ENCODE measurements at places on chromosomes 7 and 10.

DNA sequence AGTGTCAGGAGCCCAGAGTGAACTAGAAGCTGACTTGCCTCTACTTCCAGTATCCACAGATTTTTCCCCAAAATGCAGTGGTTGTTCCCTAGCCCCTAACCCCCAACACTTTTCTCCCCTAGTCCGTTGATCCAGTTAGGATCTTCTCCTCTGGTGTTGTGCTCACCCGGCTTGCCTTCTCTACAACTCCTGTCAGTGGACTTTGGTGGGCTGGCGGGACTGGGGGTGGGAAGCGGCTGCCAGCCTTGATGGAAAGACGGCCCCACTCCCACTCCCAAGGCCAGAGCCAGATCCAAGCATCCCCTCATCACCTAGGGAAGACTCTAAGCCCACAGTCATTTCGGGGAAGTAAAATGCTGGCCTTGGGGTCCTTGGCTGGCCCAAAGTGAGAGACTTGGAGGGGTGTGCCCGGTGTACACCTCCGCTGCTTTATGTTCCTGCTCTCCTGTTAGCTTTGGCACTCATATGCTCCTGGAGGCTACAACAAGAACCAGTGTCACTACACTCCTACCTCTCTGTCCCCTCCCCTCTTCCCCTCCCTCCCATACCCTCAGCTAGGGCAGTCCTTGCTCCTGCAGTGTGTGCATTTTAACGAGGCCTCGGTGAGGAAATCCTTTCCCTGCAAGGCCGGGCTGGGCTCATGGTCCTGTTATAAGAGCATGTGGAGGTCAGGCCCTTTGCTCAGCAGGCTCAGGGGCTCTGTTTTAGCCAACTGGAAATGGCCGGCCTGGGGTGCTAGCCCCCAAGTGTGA lies 930 bp upstream of the HOXA10 start:
- no peaks in the 10 kb centered on the region for H3K36me3 ChIP-seq
- DNase-seq: peak; percentile 76
- peak overlapping the region; percentile 96 for H3K27ac ChIP-seq
- peaks cover 4% of the 10 kb centered on the region for H3K4me1 ChIP-seq
- H3K4me3 ChIP-seq: peak overlapping the region; percentile 68

DNA sequence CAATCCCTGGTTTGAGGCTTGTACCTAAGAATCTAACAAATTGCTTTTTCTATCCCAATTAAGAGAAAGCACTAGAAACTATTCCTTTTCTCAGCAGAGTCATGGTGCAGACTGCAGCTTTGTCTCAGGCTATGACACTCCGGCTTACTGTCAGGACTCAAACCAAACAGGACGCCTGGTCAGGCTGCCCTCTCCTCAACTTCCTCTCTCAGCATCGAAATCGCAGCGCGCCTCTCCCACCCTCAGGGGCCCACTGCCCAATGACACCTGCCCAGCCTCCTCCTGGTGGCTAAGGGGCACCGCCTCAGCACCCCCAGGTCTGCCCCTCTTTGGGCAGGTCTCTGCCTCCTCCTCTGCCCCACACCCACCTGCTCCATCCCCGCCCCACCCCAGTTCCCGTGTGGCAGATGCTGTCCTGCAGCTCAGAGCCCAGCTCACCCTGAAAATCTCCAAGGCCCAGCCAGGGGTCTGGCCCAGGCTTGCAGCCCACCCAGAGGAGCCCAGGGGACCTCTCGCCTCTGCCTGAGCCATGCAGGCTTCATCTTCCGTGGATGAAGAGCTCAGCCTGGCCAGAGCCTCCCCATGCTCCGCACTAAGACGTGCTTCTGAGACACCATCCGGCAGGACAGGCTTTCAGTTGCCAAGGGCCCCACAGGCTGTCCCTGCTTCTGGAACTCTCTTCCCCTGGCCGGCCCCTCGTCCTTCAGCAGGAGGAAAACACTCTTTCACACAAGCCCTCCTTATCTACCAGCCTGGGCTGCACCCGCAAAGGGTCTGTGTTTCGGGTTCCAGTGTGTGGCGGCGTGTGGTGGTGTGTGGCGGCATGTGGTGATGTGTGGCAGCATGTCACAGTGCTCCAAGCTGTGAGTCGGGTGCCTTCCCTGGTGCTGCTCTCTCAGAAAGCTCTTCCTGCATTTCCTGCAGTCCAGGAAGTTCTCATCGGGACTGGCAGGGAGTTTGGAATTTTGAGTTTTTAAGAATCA lies 16.4 kb upstream of the PTPRN2 start:
- H3K27me3 ChIP-seq: no peaks in the 10 kb centered on the region
- no peaks in the 10 kb centered on the region for H3K4me1 ChIP-seq
- no peak overlapping the region for H3K4me3 ChIP-seq
- no peak overlapping the region for H3K27ac ChIP-seq
- no peak for DNase-seq
- H3K36me3 ChIP-seq: no peaks in the 10 kb centered on the region

- H3K4me3 ChIP-seq: no peak overlapping the region
- no peaks in the 10 kb centered on the region for H3K36me3 ChIP-seq
- no peaks in the 10 kb centered on the region for H3K4me1 ChIP-seq
- no peak overlapping the region for H3K27ac ChIP-seq
- DNase-seq: no peak
These were observed 33.0 kb upstream of the AGR3 start for GRCh38 chr7:16914771-16915170.

DNA sequence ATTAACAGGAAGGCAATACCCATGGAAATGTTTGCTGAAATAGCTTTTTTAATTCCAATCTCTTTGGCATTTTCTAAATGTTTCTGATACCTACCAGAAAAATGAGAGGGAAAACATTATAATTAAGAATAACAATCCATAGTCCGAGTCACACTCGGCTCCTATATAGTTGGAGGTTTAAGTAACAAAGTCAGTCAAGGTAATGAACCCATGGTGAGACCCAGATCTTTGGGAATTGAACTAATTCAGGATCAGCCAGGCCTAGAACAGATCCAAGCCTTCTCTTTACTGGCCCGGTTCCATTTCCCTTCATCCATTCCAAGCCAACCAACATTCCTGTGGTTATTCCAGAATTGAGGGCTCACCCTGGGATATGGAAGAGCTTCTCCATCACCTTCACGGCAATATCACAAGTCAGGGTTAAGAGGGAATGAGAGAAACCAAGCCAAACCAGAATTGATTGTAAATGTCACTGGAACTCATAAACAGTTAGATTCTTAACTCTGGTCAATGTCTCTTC lies 28.3 kb downstream of the ABCB4 start:
- no peak overlapping the region for H3K4me3 ChIP-seq
- no peaks in the 10 kb centered on the region for H3K27me3 ChIP-seq
- no peaks in the 10 kb centered on the region for H3K36me3 ChIP-seq
- no peak overlapping the region for H3K27ac ChIP-seq
- H3K4me1 ChIP-seq: no peaks in the 10 kb centered on the region

DNA sequence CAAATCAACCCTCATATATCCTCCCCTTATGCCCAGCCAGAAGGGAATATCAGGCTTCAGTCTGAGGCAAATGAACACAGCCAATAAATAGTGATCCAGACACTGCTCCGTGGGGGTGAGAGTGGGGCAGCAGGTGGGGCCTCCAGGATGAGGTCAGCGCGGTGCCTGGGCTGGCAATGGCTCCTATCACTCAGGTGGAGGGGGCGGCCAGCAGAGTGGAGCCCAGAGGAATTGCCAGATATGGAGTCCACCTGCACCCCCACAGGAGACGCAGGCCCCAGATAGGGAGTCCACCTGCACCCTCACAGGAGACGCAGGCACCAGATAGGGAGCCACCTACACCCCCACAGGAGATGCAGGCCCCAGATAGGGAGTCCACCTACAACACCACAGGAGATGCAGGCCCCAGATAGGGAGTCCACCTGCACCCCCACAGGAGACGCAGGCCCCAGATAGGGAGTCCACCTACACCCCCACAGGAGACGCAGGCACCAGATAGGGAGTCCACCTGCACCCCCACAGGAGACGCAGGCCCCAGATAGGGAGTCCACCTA lies 78.0 kb upstream of the PPP2R2D start:
- H3K4me3 ChIP-seq: no peak overlapping the region
- peaks cover 39% of the 10 kb centered on the region for H3K27me3 ChIP-seq
- no peak overlapping the region for H3K27ac ChIP-seq
- no peaks in the 10 kb centered on the region for H3K4me1 ChIP-seq

- no peaks in the 10 kb centered on the region for H3K27me3 ChIP-seq
- H3K36me3 ChIP-seq: no peaks in the 10 kb centered on the region
- peak; percentile 63 for DNase-seq
These were observed 276.9 kb downstream of the CSTF2T start for GRCh38 chr10:51422311-51423120.

- no peak for DNase-seq
- H3K4me3 ChIP-seq: no peak overlapping the region
- H3K27ac ChIP-seq: no peak overlapping the region
- no peaks in the 10 kb centered on the region for H3K36me3 ChIP-seq
- no peaks in the 10 kb centered on the region for H3K4me1 ChIP-seq
These were observed 47.8 kb downstream of the NRCAM start for GRCh38 chr7:108408296-108408991.

DNA sequence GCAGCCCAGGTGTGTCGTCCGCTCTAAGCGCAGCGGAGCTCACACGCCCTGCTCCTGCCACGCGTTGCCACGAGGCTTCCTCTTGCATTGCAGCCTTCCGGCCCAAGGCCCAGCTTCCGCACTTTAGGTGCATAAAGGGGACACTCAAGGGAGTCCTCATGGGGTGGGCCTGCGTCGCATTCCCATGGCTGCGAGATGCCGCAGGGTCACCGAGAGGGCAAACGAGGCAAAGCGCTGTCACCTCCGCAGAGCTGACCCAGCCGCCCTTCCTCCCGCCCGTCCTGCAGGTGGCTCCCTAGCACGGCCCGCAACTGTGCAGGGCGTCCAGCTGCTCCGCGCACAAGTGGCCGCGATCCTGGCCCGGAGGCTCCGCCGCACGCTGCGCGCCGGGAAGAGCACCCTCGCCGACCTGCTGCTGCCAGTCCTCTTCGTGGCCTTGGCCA lies 283.5 kb downstream of the ABCA13 start:
- no peak overlapping the region for H3K4me3 ChIP-seq
- no peak for DNase-seq
- H3K36me3 ChIP-seq: no peaks in the 10 kb centered on the region
- H3K27ac ChIP-seq: no peak overlapping the region
- H3K4me1 ChIP-seq: no peaks in the 10 kb centered on the region
- H3K27me3 ChIP-seq: no peaks in the 10 kb centered on the region

- DNase-seq: no peak
- H3K4me1 ChIP-seq: no peaks in the 10 kb centered on the region
- no peak overlapping the region for H3K4me3 ChIP-seq
- no peak overlapping the region for H3K27ac ChIP-seq
These were observed 39.9 kb upstream of the NRBF2 start for GRCh38 chr10:63093227-63093626.
